ENCODE measurements at places on chromosomes 5 and 9.

- DNase-seq: no peak
Observed at GRCh38 chr9:17813798-17814197, 234.9 kb downstream of the SH3GL2 start.

DNA sequence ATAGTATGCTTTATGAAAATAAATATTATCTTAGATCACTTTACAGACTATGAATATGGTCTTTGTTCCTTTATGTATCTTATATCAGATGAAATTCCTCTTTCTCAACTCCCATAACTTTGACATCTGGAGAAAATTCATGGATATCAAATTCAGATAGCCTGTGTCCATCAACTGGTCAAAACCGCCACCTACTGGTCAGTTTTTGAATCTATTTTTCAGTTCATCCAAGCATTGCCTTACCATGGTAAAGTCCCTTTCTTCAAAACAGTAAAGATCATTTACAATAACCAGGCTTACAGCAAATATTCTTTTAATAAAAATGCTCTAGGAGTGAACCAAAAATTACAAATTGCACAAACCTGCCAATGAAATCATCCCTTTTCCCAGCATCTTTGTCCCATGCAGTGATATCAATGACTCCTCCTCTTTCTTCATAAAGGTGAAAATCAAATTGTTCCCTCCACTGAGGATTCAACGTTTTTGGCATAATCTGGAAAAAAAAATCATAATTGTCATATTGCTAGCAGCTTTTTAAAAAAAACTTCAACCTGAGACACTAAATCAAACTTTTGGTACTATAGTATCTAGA lies 290.5 kb downstream of the SLF1 start:
- no peak for DNase-seq

DNA sequence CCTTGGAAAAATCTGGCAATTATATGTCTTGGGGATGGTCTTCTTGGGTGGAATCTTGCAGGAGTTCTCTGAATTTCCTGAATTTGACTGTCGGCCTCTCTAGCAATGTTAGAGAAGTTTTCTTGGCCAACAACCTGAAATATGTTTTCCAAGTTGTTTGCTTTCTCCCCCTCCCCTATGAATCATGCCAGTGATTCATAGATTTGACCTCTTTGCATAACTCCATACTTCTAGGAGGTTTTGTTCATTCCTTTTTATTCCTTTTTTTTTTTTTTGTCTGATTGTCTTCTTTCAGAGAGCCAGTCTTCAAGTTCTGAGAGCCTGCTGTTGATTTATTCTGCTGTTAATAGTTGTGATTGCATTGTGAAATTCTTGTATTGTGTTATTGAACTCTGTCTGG lies 56.7 kb upstream of the SLC44A1 start:
- no peak for DNase-seq

- DNase-seq: no peak
Observed at GRCh38 chr9:112493393-112494137, 6.9 kb downstream of the KIAA1958 start.

- no peak for DNase-seq
Observed at GRCh38 chr5:152551061-152551460, 146.0 kb upstream of the NMUR2 start.

GRCh38 chr5:159210210-159210661 lies 883 bp upstream of the RNF145 start:
- no peak for DNase-seq

DNA sequence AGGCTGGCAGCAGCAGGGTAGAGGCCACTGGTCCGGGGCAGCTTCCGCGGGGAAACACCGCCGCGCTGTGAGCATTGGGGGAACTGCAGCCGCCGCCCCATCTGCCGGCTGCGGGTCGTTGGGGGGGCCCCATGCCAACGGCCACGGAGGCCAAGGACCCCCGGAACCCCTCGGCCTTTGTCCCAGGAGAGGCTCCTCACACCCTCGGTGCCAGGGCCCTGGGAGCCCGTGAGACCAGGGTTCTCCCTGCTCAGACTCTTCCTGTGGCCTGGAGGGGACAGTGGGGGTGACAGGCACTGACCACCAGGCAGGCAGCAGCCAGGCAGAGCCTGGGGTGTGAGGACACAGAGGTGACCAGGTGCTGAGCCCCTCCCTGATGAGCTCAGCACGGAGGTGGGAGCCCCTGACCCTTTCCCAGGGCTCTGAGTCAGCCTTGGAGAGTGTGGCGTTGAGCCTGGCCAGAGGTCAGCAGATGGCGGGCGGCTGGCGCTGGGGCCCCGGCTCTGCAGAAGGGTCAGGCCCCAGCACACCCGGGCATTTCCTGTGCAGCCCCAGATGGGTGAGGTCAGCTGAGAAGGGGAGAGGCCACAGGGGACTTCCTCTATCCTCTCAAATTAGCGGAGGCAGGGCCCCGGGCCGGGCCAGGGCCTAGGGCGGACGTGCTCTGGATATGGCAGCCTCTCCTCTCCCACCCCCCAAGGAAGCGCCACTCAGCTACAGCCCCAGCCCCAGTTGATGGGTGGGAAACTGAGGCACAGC lies 17.9 kb upstream of the EGFL7 start:
- peak; percentile 58 for DNase-seq

DNA sequence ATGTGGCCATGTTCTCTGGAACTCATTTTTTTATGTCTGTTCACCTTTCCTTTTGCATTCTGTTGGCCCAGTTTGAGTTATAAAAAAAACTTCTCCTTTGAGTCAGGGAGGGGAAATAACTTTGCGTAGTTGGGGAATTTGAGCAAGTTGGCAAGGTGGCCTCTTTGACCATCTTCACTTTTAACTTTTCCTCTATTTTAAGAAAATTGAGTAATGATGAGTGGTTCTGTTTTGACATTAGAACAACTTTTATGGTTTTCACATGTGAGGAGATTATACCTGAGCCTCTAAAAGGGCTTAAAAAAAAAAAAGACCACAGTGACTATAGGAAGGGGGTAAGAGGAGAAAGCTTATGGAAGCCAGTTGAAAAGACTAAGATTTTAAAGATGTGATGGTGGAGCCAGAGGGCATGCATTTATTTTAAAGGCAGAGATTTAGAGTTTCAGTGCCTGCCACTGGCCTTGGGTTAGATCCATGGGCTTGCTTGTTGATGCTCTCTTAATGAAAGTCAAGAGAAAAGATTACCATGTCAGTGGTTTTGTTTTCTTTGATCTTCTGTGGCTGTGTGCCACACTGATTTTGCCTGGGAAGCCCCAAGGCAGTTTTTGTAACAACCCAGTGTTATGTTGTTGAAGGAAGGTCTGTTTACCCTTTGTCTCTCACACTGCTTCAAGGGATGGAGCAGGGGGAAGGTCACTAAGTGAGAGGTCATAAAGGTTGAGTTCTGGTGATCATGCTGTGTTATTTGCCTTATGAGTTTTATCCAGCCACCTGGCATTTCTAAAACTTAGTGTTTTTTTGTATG lies 219.7 kb upstream of the CD180 start:
- DNase-seq: no peak

DNA sequence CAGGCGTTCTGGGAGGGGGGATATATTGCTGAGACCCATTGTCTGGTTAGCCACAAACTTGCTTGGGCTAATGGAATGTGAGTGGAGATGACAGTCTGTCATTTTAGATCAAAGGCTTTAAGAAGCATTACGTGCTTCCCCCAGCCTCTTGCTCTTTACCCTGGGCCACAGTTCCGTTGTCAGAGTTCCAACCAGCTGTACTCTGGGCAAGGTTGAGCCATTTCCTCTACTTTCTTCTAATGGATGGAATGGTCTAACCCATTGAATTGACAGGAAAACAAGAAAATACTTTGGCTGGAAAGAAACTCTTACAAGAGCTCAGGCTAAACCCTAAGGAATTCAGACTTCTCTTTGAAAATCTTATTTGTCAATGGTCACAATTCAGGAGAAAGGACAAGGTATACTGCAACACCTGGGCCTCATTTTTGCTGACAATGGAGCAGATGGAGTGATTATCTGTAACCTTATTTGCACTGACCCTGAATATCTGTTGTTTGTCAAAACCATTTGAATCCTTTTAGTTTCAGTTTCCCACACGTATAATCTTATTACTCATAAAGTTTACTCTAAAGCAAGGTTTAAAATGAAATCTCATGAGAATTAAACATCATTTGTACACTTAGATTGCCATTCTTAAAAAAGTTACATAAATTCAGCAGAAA lies 231.4 kb downstream of the PDE4D start:
- no peak for DNase-seq

GRCh38 chr5:175749591-175749990 lies 91.7 kb downstream of the HRH2 start:
- no peak for DNase-seq

DNA sequence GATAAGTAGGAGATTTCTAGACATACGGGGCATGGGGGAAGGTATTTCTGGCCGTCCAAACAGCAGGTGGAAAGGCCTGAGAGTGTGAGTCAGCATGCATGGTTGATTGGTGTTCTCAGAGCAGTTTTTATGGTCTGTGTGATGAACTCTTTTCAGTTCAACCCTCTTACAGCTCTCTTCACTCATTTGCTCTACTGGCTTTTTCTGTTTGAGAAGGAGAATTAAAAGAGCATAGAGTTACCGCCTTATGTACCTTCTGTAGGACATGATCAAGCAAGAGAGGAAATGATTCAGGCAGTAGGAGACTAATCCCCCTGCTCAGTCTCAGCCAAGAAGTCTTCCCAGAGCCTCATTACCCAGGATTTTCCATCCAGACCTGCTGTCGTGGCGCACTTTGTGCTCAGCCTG lies 92.4 kb downstream of the PRDM6 start:
- no peak for DNase-seq
